Upper lobe of right lung (tissue), 1 donor: ENCODE measurements at places on chromosomes 12 and 14. TPM values are rescaled to one million over a fixed set of nuclear protein-coding genes. Genes with fewer than 3 reads are reported as not detected.

The ETFBKMT gene
- 2.8 TPM for total RNA-seq

The NID2 gene
- total RNA-seq: 17.9 TPM

The HELB gene
- 6.9 TPM for total RNA-seq

The PTGDR gene
- total RNA-seq: 1.6 TPM

The MIS18BP1 gene
- 32.3 TPM for total RNA-seq

GRCh38 chr14:89651805-89652204 lies 234.8 kb upstream of the FOXN3 start:
- no peaks in the 10 kb centered on the region for H3K36me3 ChIP-seq
- no peak overlapping the region for H3K27ac ChIP-seq
- H3K4me1 ChIP-seq: no peaks in the 10 kb centered on the region
- no peak overlapping the region for H3K4me3 ChIP-seq

- H3K4me1 ChIP-seq: no peaks in the 10 kb centered on the region
- no peak overlapping the region for H3K4me3 ChIP-seq
- no peaks in the 10 kb centered on the region for H3K36me3 ChIP-seq
- no peak for DNase-seq
- no peak overlapping the region for H3K27ac ChIP-seq
Measured at GRCh38 chr12:10113920-10114319, 15.1 kb upstream of the CLEC1A start.

DNA sequence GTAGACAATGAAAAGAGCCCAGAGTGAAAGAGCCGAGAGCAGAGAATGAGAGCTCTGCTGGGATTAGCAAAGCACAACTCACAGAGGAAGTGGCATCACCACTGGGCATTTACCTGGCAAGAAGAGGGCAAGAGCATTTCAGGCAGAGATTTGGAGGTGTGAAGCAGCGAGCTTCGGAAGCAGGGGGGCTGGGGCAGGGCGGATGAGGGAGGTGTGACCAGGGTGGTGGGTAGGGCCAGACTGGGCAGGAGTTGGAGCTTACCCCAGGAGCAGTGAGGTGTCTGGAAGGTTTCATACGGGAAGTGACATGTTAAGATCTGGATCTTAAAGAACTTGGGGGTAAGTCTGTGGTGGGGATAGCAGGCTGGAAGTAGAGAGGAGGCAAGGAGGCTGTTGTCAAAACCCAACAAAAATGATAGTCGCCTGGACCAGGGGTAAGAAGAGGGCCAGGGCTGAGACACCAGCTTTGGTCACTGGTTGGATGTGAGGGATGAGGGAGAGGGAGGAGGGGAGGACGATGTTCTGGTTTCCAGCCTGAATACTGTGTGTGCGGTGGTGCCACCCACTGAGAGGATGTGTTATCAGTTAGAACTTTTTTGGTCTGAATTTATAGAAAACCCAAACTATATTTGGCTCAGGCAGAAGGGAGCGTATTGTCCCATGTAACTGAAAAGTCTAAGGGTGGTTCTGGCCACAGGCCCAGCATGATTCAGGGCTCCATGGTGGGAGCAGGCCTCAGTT lies 5.2 kb downstream of the SMIM41 start:
- H3K36me3 ChIP-seq: no peaks in the 10 kb centered on the region
- no peak overlapping the region for H3K4me3 ChIP-seq
- H3K27ac ChIP-seq: no peak overlapping the region
- H3K4me1 ChIP-seq: peaks cover 25% of the 10 kb centered on the region
- peak; percentile 29 for DNase-seq

- H3K4me3 ChIP-seq: peak overlapping the region; percentile 96
- H3K27me3 ChIP-seq: no peaks in the 10 kb centered on the region
- peak overlapping the region; percentile 89 for H3K27ac ChIP-seq
- DNase-seq: peak; percentile 94
- peaks cover 33% of the 10 kb centered on the region for H3K36me3 ChIP-seq
Measured at GRCh38 chr12:6872073-6873048, 742 bp downstream of the SPSB2 start.

DNA sequence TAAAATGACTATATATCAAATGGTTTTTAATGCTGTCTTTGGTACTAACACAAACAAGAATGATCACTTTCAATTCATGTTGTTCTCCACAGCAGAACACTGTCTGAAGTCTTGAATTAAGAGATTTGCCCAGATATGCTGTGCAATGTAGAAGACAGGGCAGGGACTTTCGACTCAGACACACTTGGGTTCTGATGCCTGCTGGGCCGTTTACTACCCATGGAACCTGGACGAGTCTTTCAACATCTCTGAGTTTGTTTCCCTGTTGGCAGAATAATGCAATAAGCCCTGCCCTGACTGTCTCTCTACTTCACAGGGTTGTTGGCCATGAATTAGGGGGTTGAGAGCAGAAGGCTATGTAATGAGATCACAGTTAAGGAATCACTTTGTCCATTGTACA lies 162.6 kb upstream of the TMPO start:
- no peaks in the 10 kb centered on the region for H3K4me1 ChIP-seq
- no peak overlapping the region for H3K27ac ChIP-seq
- no peak for DNase-seq
- no peak overlapping the region for H3K4me3 ChIP-seq
- H3K36me3 ChIP-seq: no peaks in the 10 kb centered on the region

DNA sequence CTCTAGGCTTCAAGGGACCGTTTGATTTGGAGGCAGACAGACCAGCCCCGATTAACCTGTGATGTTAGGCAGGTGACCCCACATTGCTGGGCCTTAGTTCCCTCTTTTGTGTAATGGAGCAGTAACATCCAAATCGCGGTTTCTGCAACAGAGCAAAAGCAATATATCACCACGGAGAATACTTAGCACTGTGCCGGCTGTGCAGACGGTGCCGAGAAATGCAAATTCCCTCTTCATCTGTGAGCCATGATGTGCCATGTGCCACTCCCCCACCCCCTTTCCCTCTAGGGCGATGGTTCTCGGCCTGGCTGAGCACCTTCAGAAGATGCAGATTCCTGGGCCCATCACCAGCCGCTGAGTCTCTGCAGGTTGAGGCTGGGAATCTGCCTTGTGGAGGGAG lies 10.9 kb downstream of the BCL7A start:
- no peaks in the 10 kb centered on the region for H3K27me3 ChIP-seq
- H3K4me1 ChIP-seq: peaks cover 14% of the 10 kb centered on the region
- H3K36me3 ChIP-seq: no peaks in the 10 kb centered on the region
- H3K27ac ChIP-seq: no peak overlapping the region
- DNase-seq: no peak

DNA sequence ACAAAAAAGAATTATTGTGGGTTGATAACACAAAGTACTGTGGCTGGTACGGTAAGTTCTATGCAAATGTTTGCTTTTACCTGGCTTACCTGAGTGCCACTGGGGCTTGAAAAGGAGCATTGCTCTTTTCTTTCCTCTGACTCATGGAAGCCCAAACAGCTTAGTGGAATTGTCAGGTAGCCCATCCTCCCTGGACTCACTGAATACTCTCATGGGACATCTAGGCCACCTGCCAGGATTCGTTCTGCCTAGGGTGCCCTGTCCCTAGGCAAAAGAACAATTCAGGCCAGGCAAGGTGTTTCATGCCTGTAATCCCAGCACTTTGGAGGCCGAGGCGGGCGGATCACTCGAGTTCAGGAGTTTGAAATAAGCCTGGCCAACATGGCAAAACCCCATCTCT lies 22.5 kb upstream of the YAF2 start:
- no peaks in the 10 kb centered on the region for H3K4me1 ChIP-seq
- H3K27me3 ChIP-seq: no peaks in the 10 kb centered on the region
- H3K36me3 ChIP-seq: no peaks in the 10 kb centered on the region
- DNase-seq: no peak
- no peak overlapping the region for H3K4me3 ChIP-seq
- no peak overlapping the region for H3K27ac ChIP-seq

DNA sequence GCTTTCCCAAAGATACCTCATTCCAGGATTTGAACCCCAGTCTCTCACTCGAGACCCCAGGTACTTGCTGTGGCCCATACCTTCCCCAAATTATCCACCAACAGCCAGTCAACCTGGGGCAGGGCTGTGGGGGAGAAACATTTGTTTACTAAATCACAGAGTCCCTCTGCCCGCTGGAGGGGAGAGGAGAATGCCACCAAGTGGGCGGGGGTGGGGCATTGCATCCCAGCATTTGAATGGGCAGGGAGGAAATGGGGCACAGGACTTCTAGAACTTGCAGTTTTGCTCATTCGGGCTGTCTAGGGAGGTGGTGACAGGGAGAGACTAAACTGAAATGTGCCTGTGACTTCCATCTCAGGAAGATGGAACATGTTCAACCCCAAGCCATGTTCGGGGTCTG lies 10.9 kb upstream of the SERPINA9 start:
- H3K27ac ChIP-seq: no peak overlapping the region
- H3K4me3 ChIP-seq: no peak overlapping the region
- no peak for DNase-seq
- peaks cover 13% of the 10 kb centered on the region for H3K27me3 ChIP-seq

GRCh38 chr14:31920001-31920400 lies 157.1 kb upstream of the ARHGAP5 start:
- DNase-seq: no peak
- no peaks in the 10 kb centered on the region for H3K4me1 ChIP-seq
- no peak overlapping the region for H3K4me3 ChIP-seq
- no peak overlapping the region for H3K27ac ChIP-seq
- H3K27me3 ChIP-seq: no peaks in the 10 kb centered on the region

- H3K27me3 ChIP-seq: no peaks in the 10 kb centered on the region
- no peak for DNase-seq
- peaks cover 13% of the 10 kb centered on the region for H3K36me3 ChIP-seq
- no peak overlapping the region for H3K4me3 ChIP-seq
- peaks cover 1% of the 10 kb centered on the region for H3K4me1 ChIP-seq
Measured at GRCh38 chr14:24408764-24409163, 10.0 kb downstream of the NYNRIN start.

GRCh38 chr12:77236066-77236465 lies 170.7 kb upstream of the E2F7 start:
- no peaks in the 10 kb centered on the region for H3K27me3 ChIP-seq
- H3K4me3 ChIP-seq: no peak overlapping the region
- H3K4me1 ChIP-seq: peaks cover 8% of the 10 kb centered on the region
- no peak overlapping the region for H3K27ac ChIP-seq
- H3K36me3 ChIP-seq: no peaks in the 10 kb centered on the region

DNA sequence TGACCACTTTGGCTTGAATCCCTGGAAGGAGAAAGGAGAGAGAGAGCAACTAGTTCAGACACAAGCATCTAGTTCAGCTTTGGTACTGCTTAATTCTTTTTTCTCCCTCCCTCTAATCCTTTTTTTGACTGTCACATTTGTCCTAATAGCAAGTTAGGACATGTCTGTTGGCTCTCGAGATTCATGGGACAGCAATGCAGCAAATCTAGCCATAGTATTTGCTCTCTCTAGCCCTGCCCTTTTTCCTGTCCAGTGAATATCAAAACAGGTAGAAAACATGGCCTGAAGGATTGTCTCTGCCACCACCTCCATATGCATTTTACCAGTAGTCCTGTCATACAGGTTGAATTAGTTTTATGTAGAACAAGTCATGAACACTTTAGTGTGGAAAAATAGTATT lies 116.4 kb downstream of the PTPRB start:
- H3K36me3 ChIP-seq: peaks cover 16% of the 10 kb centered on the region
- H3K4me1 ChIP-seq: no peaks in the 10 kb centered on the region
- no peak overlapping the region for H3K4me3 ChIP-seq
- H3K27ac ChIP-seq: no peak overlapping the region
- DNase-seq: no peak
- H3K27me3 ChIP-seq: no peaks in the 10 kb centered on the region

- peaks cover 17% of the 10 kb centered on the region for H3K4me1 ChIP-seq
- no peak overlapping the region for H3K27ac ChIP-seq
Measured at GRCh38 chr12:105935981-105936380, 202.8 kb downstream of the NUAK1 start.

- no peaks in the 10 kb centered on the region for H3K27me3 ChIP-seq
- no peak overlapping the region for H3K27ac ChIP-seq
- DNase-seq: no peak
- no peak overlapping the region for H3K4me3 ChIP-seq
Measured at GRCh38 chr14:89661392-89661791, 244.4 kb upstream of the FOXN3 start.

GRCh38 chr14:79699206-79699605 lies 512.1 kb downstream of the DIO2 start:
- no peak overlapping the region for H3K27ac ChIP-seq
- H3K36me3 ChIP-seq: no peaks in the 10 kb centered on the region
- no peaks in the 10 kb centered on the region for H3K4me1 ChIP-seq
- H3K27me3 ChIP-seq: no peaks in the 10 kb centered on the region
- no peak for DNase-seq
- H3K4me3 ChIP-seq: no peak overlapping the region

- DNase-seq: no peak
- peaks cover 12% of the 10 kb centered on the region for H3K4me1 ChIP-seq
- H3K27ac ChIP-seq: no peak overlapping the region
- H3K27me3 ChIP-seq: peaks cover 65% of the 10 kb centered on the region
- H3K4me3 ChIP-seq: peak overlapping the region; percentile 48
- H3K36me3 ChIP-seq: no peaks in the 10 kb centered on the region
Measured at GRCh38 chr14:100567877-100568163, 19.4 kb downstream of the BEGAIN start.

- no peak overlapping the region for H3K4me3 ChIP-seq
- H3K27me3 ChIP-seq: no peaks in the 10 kb centered on the region
- peaks cover 51% of the 10 kb centered on the region for H3K4me1 ChIP-seq
- DNase-seq: no peak
- peak overlapping the region; percentile 49 for H3K27ac ChIP-seq
- H3K36me3 ChIP-seq: no peaks in the 10 kb centered on the region
Measured at GRCh38 chr14:68377459-68377858, 415.4 kb downstream of the ZFP36L1 start.

- H3K4me3 ChIP-seq: no peak overlapping the region
- H3K27me3 ChIP-seq: no peaks in the 10 kb centered on the region
- peak overlapping the region; percentile 24 for H3K27ac ChIP-seq
- peaks cover 20% of the 10 kb centered on the region for H3K4me1 ChIP-seq
Measured at GRCh38 chr12:89325495-89325894, 26.8 kb downstream of the DUSP6 start.

GRCh38 chr12:57216014-57216911 lies at the start of gene NXPH4:
Gene NXPH4 (plus strand): TSS chr12:57216794. CDS start chr12:57216970, 176 bp downstream.
- H3K27ac ChIP-seq: no peak within 1 kb of the TSS
- peak within 1 kb of the TSS; percentile 39 for H3K4me3 ChIP-seq
- DNase-seq: no peak
- H3K36me3 ChIP-seq: peaks cover 8% of the 10 kb centered on the region
- peaks cover 24% of the 10 kb centered on the region for H3K4me1 ChIP-seq

- no peak for DNase-seq
- no peaks in the 10 kb centered on the region for H3K4me1 ChIP-seq
- H3K4me3 ChIP-seq: no peak overlapping the region
- no peaks in the 10 kb centered on the region for H3K27me3 ChIP-seq
Measured at GRCh38 chr12:10160617-10161385, 11.1 kb downstream of the OLR1 start.

- no peak overlapping the region for H3K4me3 ChIP-seq
- peaks cover 15% of the 10 kb centered on the region for H3K4me1 ChIP-seq
- no peak for DNase-seq
- no peak overlapping the region for H3K27ac ChIP-seq
- H3K36me3 ChIP-seq: no peaks in the 10 kb centered on the region
- H3K27me3 ChIP-seq: peaks cover 3% of the 10 kb centered on the region
Measured at GRCh38 chr14:96206461-96206860, 1.8 kb downstream of the BDKRB2 start.

DNA sequence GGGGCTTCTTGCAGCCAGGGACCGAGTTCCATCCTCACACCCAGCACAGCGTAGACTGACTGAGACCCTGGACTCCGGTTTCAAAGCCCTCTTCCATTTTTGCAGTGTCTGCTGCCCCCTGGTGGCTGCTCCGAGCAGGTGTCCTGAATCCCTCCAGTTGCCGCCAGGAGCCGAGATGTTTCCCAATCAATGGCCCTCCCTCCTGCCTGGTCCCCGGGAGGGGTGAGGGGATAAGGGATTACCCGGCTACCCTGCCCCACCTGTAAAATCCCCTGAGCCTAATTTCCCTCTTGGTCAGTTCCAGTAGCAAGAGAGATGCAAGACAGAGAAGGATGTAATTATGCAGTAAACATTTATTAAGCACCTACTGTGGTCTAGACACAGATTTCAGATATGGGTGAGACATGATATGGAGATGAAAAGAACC lies 55.0 kb downstream of the PHETA1 start:
- no peaks in the 10 kb centered on the region for H3K4me1 ChIP-seq
- H3K4me3 ChIP-seq: no peak overlapping the region
- peak; percentile 82 for DNase-seq
- no peak overlapping the region for H3K27ac ChIP-seq
